ENCODE measurements at places on chromosomes 2 and 18.

DNA sequence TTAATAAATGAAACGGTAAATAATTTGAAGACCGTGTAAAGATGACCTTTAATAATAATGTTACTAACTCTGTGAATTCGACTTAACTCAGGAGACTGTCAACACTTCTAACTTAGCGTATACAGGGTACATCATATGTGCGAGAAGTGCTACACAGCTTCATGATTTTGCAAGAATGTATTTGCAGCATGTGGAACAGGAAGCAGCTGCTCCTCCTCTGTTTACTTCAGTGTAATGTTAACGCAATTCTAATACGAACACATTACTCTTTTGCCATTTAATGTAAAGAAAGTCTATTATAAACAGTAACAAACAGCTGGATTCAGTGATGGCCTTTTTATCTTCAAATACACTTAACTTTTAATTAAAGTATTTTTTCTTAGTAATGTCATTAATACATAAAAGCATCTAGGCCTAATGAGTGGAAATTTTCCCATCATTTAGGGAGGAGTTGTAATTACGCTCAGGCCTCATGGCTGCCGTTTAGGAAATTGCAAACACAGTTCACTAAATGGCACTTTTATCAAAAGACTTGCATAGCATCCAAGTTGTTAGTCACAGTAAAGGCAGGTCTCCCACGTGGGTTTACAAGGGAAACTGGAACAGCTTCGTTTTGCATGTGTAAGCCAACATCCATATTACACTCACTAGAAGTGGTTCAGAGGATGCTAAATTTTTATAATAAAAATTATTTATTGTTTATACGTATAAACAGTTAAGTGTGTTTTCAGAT lies 635.7 kb downstream of the FBXO15 start:
- no peak for DNase-seq

- no peak for DNase-seq
These were observed 29.3 kb downstream of the MERTK start for GRCh38 chr2:111927723-111928122.

DNA sequence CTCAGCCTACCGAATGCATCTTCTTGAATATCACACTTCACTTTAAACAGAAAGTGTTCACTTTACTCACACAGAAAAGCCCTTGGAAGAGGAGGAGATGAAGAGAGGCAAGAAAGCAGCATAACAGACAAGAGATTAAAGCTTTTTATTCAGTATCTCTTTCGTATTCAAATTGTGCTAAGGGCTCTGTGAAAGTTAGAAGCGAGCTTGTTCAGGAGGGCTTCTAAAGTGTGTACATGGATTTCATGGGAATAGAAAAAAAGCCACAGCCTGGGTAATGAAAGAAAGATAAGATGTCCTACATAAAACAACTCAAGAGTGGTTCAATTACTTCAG lies 531.9 kb downstream of the TMEM182 start:
- DNase-seq = no peak

GRCh38 chr2:226905718-226906117 lies 69.9 kb downstream of the RHBDD1 start:
- no peak for DNase-seq

DNA sequence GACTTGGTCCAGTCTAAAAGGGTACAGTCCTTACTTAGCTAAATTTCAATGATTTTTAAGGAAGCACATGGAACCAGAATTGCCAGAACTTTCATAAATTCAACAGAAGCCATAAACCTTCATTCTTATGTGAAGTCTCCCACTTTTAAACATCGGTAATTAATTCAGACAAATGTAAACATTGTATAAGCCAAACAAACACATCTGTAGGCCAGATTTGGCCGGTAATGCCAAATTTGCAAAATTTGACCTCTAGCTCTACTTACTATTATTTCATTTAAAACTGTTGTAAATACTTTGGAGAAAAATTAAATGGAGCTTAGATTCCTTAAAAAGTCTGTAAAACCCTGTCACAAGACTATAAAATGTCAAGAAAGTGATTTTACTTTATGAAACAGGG lies 83.2 kb upstream of the GALNT5 start:
- DNase-seq = no peak

DNA sequence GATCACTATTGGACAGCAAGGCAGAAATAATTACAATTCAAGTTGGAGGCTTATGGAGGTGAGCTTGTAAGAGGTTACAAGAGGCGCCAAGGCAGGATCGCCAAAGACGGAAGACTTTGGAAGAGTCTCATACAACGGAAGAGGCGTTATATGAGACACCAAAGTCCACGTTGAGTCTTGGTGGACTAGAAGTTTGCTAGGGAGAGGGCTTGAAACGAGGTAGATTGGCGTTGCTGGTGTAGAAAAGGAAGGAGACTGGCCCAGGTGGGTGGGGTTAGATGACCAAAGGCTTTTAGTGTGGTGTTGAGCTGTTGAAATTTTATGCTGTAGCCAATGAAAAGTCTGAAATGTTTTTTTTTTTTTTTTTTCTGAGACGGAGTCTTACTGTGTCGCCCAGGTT lies 1.4 kb downstream of the MSH2 start:
- DNase-seq = no peak

DNA sequence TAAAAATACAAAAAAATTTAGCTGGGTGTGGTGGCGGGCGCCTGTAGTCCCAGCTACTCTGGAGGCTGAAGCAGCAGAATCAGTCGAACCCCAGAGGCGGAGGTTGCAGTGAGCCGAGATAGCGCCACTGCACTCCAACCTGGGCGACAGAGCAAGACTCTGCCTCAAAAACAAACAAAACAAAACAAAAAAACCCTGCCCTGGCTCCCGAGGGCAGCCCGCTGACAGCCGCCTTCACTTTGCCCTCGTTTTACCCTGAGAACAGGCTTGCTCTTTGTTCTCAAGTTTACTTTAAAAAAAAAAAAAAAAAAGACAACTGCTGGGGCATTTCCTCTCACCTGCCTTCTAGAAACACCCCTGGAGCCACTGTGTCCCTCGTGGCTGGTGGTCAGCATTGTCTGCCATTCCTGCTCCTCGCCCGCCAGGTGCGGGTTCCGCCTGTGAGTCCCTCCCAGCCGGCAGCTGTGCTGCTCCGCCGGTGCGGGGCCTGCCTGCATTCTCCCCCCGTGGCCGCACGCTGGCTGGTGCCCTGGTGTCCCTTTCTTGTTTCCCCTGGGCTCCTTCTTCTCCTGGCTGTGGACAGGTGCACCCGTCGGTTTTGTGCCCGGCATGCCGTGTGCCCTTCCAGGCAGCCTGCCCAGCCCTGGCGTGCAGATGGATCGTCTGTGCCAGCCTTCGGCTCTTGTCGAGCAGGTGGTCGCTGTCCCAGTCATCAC lies 105.7 kb downstream of the USP40 start:
- no peak for DNase-seq

DNA sequence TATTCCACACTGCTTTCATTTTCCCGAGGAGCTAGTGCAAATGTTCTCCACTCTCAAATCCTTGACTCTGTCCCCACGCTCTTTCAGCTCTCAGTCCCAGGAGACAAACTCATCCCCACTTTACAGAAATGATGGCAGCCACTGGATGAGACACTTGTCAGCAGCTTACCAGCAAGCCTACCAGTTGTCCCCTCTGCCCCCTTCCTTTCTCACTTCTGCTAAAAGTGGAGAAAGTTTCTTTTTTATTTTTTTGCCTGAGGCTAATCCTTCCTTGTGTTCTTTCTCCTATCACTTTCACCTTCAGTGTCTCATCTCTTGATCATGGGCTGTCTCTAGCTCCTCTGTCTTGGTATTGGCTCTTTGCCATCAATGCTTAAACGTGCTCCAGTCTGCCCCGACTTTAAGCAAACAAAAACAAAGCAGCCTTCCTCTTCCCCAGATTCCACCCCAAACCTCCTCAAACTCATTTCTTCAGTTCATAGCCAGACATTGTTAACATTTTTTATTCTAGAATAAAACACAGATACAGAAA lies 64.5 kb downstream of the TTC32 start:
- DNase-seq = no peak

DNA sequence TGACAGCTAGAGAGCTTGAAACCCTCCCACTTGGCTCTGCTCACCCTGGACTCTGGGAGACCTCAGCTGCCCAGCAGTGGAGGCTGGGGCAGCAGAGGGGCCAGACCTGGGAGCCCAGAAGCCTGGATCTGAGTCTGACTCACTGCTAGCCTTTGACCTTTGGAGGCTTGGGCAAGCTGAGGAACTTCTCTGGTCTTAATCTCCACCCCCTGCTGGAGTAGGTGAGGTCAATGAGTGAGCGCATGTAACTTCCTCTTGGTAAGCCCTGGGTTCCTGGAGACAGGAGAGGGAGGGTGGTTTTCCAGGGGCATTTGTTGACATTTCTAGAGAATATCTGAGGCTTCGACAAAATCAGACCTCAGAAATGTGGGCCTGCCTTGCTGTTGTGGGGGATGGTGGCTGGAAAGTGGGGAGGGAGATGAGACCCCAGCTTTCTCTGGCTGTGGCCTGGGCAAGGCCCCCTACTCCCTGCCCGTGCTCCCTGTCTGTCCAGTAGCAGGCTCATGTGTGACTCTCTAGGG lies 73.0 kb upstream of the YWHAQ start:
- DNase-seq = no peak

DNA sequence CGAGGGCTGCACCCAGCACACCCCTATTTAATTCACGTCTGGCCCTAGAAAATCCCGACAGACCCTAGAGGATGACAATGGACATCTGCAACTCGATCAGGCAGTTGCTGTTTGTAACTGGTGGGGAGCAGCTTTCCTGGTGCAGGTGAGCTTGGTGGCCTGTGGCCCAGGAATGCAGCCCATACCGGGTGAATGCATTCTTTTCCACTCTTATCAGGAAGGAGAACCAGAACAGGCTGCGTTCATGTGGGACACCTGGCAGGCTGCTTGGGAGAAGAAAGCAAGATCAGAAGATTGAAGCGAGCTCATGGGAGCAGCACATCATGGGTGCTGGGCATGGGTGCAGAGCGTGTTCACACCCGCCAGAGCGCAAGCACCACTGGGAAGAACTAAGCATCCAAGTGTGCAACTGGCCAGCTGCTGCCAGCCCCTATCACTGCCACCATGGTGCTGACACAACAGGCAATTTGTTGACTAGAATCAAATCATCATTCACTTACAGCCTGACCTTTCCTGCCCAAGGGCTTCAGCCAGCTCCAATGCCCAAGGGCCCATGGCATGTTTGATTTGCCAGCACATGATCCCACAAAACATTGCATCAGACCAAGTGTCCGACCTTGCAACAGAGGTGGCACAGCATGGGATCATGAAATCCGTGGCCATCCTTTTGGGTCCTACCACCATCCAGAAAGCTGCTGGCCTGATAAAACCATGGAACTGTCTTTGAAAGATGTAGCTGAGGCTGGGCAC lies 241.7 kb upstream of the ID2 start:
- no peak for DNase-seq

- DNase-seq = peak; percentile 15
These were observed 564 bp downstream of the GCC2 start for GRCh38 chr2:108449410-108450130.

DNA sequence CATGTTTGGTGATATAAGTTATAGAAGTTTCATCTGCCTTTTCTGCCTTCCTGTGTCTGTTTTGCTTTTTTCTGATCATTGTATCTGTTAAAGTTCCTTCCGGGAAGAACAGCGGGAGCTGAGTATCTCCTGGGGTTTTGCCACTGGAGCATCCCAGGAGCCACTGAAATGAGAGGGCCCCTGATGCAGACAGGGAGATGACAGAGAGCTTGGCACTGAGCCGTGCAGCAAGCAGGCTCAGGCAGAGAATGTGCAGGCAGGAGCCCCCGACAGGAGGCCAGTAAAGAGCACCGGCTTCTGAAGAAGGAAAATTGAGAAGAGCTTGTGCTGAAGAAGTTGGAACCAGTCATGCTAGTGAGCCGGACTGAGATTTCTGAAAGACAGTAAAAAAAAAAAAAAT lies 137.8 kb downstream of the TDRD15 start:
- DNase-seq = no peak

GRCh38 chr18:46756025-46756558 lies 761 bp downstream of the ST8SIA5 start:
- DNase-seq = no peak

DNA sequence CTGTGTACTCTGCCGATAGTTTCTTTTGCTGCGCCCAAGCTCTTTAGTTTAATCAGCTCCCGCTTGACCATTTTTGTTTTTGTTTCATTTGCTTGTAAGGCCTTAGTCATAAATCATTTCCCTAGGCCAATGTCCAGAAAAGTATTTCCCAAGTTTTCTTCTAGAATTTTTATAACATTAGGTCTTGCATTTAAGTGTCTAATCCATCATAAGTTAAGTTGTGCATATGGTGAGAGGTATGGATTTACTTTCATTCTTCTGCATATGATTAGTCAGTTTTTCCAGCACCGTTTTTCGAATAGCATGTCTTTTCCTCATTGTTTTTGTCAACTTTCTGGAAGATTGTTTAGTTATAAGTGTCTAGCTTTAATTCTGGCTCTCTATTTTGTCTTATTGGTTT lies 484.8 kb upstream of the CNTNAP5 start:
- no peak for DNase-seq

DNA sequence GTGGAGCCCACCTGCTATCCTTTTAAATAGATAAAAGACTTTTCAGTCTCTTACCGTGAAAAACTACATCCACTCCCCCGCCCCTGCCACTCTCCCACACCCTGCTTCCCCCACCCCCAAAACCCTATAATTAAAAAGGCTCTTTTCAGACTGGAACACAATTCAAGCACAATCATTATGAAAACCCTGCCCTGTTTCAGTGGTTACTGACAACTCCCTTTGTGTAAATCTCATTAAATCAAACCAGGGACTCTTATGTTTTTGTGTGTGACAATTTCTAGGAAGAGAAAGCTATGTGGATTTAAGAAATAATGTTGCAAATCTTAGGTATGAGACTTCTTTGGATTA lies 21.0 kb upstream of the ZNF532 start:
- no peak for DNase-seq

GRCh38 chr2:29990129-29990528 lies 68.7 kb upstream of the ALK start:
- no peak for DNase-seq

DNA sequence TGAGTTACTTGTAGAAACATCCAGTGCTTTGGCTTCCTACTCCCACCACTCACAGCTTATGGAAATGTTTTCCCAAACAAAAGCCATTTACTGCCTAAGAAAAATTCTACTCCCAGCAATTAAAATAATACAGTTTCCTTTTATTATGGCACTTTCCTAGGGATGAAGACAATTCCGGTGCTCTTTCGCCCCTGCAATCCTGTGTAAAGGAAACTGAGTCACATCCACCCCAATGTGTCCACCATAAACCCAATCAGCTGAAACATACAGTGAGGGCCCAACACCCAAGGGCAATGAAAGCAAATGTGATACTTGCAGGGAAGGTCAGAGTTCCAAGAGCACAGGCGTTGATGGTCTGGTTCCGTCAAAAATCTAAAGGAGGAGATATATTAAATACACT lies 62.0 kb upstream of the ST3GAL5 start:
- no peak for DNase-seq

GRCh38 chr2:47843407-47843806 lies 60.5 kb downstream of the MSH6 start:
- DNase-seq = no peak

DNA sequence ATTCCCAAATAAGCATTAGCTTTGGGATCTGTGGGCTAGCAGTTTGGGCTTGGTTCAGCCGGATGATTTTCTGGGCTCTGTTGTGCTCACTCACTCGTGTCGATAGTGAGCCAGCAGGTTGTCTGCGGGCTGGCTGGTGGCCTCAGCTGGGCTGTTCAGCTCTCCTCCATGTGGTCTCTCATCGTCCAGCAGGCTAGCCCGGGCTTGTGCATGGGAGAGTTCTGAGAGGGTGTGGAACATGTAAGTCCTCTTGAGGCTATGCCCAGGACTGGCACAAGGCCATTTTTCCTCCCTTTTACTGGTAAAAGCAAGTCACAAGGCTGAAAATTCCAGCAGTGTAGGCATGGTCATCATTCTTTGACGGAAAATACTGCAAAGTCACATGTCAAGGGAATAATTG lies 38.5 kb downstream of the NTSR2 start:
- no peak for DNase-seq

Data from stimulated activated CD8-positive, alpha-beta memory T cell treated with anti-CD3 and anti-CD28 coated beads, Interleukin-12 subunit alpha, Interleukin-12 subunit beta, amount 100 ng/mL, for 1 hour (primary cell).